CD4-positive, alpha-beta T cell treated with Interleukin-15 for 4 hours (primary cell): ENCODE measurements at places on chromosomes 11 and 22.
A peak's percentile ranks its signal among the peaks of the same experiment; 100 is the strongest.

- DNase-seq: no peak
Measured at GRCh38 chr11:126403658-126404057, 48.2 kb downstream of the ST3GAL4 start.

- DNase-seq: no peak
Measured at GRCh38 chr11:17762309-17762974, 27.9 kb downstream of the KCNC1 start.

GRCh38 chr11:60951606-60951903 lies 421 bp downstream of the SLC15A3 start:
- DNase-seq: no peak

DNA sequence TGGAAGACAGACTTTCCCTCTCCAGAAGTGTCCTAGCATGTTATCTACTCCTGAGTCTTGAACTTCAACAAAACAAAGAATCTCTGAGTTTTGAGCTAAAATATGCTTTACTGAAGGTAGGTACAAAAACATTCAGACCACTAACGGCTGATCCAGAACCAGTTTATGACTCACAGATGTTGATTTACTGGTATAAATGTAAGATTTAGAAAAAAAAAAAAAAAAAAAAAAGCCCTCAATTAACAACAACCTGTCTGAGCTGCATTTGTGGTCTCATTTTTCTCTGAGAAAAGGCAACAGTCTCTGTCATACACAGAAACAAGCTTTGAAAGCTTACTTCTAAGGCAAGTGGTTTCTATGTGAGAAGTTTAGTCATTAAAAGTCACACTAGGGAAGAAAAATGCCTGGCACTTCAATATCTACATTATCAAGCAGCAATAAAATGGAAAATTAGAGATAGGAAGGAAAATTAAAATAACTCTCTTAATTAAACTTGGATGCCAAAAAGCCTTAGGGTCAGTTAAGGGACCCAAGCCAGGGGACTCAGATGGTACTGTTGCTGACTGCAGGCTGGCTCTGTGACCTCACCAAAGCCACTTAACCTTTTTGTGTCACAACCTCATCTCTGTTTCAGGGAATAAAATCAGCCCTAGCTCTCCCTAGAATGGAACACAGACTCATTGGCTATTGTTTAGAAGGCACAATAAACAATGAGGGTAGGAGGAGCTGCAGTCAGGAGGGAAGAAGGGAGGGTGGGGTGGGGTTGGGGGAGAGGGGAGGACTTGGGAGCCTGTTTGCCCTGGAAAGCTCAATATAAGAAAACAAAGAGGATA lies 61.7 kb downstream of the ETS1 start:
- DNase-seq: peak; percentile 86

DNA sequence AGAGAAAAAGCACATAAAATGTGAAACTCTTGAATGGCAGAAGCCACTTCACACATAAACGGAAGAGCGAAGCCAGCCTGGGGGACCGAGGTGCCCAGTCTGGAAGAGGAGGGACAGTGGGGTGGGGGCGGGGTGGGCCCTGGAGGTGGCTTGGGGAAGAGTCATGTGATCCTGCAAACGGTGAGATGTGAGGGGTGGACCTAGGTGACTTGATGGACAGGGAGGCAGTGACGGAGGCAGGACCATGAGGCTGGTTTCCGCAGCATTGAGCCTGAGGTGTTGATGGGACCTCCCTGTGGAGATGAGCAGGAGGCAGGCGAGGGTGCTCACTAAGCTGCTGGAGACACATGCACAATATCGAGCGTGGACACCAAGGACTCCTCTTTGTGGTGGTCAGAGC lies 16.8 kb downstream of the ZDHHC24 start:
- DNase-seq: no peak

DNA sequence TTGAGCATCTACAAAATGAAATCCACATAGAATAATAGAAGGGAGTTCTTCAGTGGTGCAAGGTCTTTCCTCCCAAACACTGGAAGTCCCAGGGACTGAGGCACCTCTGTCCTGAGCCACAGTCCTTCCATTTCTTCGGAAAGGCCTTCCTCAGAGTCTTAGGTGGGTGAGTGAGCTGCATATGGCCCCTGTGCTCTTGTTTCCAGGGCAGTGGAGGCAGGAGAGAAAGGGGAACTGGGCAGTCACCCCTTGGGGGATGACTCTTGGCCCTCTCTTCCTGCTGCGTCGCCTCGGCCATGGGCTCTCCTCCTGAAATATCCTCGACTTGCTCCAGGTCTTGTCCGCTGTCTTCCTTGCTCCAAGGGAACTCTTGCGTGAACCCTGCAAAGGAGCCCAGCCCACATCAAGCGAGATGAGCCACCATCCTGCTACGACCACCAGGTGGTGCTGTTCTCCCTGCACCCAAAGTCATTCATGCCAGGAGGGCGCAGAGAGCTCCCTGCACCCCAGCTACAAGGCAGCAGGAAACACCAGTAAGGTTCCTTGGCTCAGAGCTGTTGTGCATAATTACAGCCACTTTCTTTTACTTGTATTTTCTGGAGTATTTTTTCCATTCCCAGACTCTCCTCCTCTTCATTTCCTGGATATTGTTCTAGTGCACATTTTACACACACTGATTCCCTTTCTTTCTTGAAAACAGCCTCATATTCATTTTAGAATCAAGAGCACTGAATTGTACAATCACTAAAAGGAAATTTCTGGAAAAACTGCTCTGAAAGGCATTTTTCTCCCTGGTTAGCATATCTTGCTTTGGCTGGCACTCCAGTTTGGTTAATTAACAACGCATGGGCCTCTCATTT lies 397.8 kb downstream of the OPCML start:
- DNase-seq: peak; percentile 16

DNA sequence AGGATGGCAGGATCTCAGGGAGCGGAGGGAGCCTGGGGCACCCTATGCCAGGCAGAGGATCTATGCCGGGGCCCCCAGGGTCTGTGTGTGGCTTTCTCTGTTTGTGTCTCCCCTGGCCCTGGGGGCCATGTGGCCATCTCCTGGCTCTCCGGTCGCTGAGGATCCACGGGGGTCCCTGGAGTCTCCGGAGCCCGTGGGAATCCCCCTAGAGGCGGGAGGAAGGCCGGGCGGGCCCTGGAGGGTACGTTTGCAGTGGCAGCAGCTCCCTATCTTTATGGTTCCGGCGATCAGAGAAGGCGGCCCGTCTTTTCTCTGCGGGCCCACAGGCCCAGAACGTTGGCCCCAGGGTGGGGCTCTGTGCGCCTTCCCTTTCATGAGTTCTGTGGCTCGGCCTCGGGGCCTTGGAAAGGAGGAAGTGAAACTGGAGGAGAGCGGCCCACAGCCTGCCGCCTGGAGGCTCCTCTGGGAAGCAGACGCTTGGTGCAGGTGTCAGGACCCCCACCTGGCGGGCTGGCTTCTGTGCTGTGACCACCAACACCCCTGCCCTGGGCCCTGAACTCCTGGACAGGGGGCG lies 82.1 kb downstream of the KCNQ1 start:
- peak; percentile 4 for DNase-seq

DNA sequence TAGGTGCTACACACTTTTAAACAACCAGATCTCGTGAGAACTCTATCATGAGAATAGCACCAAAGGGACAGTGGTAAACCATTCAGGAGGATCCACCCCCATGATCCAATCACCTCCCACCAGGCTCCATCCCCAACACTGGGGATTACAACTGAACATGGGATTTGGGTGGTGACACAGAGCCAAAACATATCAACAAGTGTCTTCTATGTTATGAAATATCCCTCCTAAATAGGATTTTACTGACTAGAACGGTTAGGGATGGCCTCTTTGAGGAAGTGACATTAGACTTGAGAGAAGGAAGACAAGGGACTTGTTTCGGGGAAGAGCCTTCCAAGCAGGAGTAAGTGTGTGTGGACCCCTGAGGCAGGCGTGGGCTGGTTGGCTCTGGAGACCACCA lies 11.9 kb upstream of the MRPL11 start:
- DNase-seq: no peak

GRCh38 chr11:46026606-46027293 lies 94.5 kb downstream of the PHF21A start:
- no peak for DNase-seq

- DNase-seq: no peak
Measured at GRCh38 chr11:75280770-75281468, 40.3 kb downstream of the TPBGL start.

GRCh38 chr22:50425179-50425916 lies 49.5 kb downstream of the SBF1 start:
- no peak for DNase-seq

GRCh38 chr11:125553357-125553756 lies 15.9 kb upstream of the EI24 start:
- no peak for DNase-seq

- DNase-seq: no peak
Measured at GRCh38 chr11:64224151-64224890, 1.7 kb downstream of the TRPT1 start.

GRCh38 chr11:17631702-17632365 lies 84.8 kb downstream of the OTOG start:
- no peak for DNase-seq

DNA sequence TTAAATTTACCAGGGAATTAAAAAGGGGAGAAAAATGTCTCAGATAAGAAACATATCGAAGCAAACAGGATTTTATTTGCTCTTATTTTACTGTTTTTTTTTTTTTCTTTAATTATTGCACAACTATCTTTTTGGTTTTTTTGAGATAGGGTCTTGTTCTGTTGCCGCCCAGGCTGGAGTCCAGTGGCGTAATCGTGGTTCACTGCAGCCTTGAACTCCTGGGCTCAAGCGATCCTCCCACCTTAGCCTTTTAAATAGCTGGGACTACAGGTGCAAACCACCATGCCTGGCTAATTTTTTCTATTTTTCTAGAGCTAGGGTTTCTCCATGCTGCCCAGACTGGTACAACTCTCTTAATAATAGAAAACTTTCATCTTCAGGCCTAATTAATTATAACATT lies 32.5 kb downstream of the DRG1 start:
- DNase-seq: no peak

- DNase-seq: no peak
Measured at GRCh38 chr22:28670161-28670560, 9.5 kb downstream of the TTC28 start.

DNA sequence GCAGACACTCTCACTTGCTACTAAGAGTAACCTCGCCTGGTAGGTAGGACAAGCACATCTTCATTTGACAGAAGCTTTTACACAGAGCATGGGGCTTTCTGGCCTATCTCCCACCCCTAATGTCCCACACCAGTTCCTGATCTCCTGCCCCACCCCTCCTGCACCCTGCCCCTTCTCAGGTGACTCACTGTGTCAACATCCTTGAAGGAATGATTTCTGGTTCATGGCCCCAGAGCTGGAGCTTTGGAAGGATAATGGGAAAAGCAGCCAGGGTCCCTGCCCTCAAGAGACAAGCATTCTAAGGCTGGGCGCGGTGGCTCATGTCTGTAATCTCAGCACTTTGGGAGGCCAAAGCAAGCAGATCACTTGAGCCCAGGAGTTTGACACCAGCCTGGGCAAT lies 47.2 kb downstream of the LRFN4 start:
- DNase-seq: no peak

DNA sequence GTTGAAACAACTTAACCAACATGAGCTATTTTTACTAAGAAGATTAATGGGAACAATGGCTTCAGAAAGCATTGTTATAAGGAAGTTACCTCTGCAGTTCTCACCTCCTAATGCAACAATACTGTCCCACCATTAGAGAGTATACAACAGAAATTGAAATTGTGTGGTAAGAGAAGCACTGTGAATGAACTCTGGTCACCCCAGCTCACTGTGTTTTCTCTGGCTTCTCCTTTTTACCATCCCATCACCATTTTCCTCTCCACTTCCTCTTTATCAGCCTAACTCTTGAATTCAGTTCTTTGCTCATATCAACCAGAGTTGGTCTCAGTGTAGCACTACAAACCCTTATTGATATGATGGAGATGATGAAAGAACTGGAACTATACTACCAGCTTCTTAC lies 138.0 kb upstream of the POU2AF2 start:
- no peak for DNase-seq

DNA sequence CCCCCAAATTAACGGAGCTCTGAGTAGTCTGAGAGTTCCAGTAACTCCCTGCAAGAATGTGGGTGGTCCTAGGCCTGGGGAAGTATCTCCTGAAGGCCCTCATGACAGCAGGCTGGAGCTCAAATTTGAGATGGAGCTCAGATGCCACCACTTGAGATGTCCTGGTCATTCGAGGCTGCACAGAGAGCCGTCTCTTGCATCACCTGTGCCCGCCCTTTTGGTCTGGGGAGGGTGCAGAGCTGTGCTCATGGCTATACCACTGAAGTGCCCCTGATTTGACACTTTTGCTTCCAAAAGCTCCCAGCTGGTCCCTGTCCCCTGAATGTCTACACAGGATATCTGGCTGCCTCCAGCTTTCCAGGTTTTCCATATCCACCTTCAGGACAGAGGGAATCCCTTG lies 214.0 kb upstream of the B3GAT1 start:
- DNase-seq: no peak

GRCh38 chr11:125335106-125335505 lies 161.0 kb downstream of the FEZ1 start:
- DNase-seq: no peak

DNA sequence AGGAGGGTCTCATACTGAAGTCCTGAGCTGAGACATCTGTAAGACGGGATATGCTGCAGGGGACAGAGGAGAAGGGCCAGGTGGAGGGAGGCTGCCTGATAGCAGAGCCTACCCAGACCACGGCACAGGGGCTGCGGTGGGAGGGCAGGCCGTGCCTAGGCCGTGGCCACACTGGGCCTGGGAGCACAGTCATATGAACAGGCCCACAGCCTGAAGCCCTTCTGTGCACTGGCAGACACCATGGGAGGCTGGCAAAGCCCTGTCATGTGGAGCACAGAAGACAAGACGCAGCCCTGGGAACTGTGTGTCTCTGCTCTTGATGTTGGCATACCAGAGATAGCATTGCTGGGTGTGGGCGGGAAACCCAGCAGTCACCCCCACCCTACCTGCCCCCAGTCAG lies 3.3 kb downstream of the SPATA19 start:
- DNase-seq: no peak

GRCh38 chr11:47609675-47610074 lies 15.5 kb upstream of the C1QTNF4 start:
- no peak for DNase-seq

- DNase-seq: no peak
Measured at GRCh38 chr11:112769170-112769569, 192.1 kb upstream of the NCAM1 start.

GRCh38 chr11:57777969-57778317 lies 16.3 kb downstream of the CTNND1 start:
- DNase-seq: no peak

GRCh38 chr22:44448271-44448830 lies 49.7 kb downstream of the RTL6 start:
- DNase-seq: no peak

DNA sequence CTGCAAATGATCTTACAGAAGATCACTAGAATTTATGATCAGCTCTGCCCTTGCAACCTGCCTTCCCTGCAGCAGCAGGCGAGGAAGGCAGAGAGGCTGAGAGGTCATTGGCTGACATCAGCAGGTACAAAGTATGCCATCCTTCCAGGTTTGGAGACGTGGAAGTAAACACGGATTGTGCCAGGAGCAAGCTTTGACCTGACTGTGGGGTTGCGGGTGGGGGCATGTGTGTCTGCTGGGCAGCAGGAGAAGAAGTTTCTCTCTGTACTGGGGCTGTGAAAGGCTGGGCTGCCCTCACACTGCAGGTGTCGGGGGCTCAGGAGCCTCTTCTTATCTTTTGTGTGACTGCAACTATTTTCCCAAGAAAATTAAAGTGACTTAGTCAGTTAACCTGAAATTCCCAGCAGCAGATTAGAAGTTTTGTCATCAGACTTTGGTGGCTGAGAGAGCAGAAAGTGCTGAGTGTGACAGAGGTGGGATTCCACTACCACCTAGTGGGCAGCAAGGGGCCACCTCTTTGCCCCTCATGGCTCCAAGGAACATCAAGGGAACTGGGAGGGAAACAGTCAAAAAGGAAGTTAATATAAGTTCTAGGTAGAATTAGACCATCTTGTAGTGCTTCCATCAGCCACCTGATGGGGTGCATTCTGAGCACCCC lies 565.9 kb downstream of the ETS1 start:
- no peak for DNase-seq

GRCh38 chr11:4191031-4191571 lies 96.5 kb downstream of the RRM1 start:
- DNase-seq: no peak
